Left ventricle myocardium inferior (tissue), 1 donor: ENCODE measurements at places on chromosomes 13 and 19. TPM values are rescaled to one million over a fixed set of nuclear protein-coding genes. Genes with fewer than 3 reads are reported as not detected.

- peak overlapping the region; percentile 50 for H3K27ac ChIP-seq
- DNase-seq, result no peak
- H3K36me3 ChIP-seq, result no peaks in the 10 kb centered on the region
- no peak overlapping the region for H3K4me3 ChIP-seq
These were observed 8.8 kb downstream of the ALOX5AP start for GRCh38 chr13:30744056-30744680.

- H3K4me3 ChIP-seq, result no peak overlapping the region
- H3K27me3 ChIP-seq, result no peaks in the 10 kb centered on the region
- peak; percentile 63 for DNase-seq
These were observed 19.0 kb upstream of the ISYNA1 start for GRCh38 chr19:18456974-18457373.

ZNF132 gene
- total RNA-seq, result 5.7 TPM

DNA sequence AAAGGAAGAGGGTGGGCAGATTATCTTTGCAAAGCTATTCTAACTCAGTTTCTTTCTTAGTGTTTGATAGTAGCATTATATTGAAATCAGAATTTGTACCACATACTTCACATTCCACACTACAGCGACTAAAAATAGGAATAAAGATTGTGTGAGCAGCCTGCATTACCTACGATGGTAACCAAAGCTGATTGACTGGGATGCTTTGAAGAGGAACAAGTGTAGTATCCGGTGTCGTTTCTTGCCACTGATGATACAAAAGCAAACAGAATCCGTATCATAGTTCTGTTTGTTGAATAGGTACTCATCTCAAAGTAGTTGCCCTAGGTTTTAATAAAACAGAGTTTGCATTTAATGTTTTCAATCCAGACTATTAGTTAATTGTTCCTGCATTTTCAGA, 51.2 kb downstream of the FLT3 start:
- peaks cover 54% of the 10 kb centered on the region for H3K27me3 ChIP-seq
- H3K27ac ChIP-seq, result no peak overlapping the region
- no peaks in the 10 kb centered on the region for H3K4me1 ChIP-seq
- DNase-seq, result no peak
- H3K36me3 ChIP-seq, result no peaks in the 10 kb centered on the region

DNA sequence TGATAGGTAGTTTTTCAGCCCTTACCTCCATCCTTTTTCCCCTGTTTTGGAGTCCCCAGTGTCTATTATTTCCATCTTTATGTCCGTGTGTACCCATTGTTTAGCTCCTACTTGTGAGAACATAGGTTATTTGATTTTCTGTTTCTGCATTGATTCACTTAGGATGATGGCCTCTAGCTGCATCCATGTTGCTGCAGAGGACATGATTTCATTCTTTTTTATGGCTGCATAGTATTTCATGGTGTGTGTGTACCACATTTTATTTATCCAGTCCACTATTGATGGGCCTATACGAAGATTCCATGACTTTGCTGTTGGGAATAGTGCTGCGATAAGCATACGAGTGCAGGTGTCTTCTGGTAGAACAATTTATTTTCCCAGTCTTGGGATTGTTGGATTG, 15.0 kb upstream of the ZNF527 start:
- no peak overlapping the region for H3K27ac ChIP-seq
- peaks cover 96% of the 10 kb centered on the region for H3K36me3 ChIP-seq
- no peaks in the 10 kb centered on the region for H3K27me3 ChIP-seq
- no peak overlapping the region for H3K4me3 ChIP-seq
- no peaks in the 10 kb centered on the region for H3K4me1 ChIP-seq
- DNase-seq, result no peak

ATG4D gene
- 48.7 TPM for total RNA-seq

PRR22 gene
- 1.1 TPM for total RNA-seq

GRCh38 chr19:14400951-14401431, 18.1 kb downstream of the DDX39A start:
- peaks cover 3% of the 10 kb centered on the region for H3K4me1 ChIP-seq
- peaks cover 78% of the 10 kb centered on the region for H3K36me3 ChIP-seq
- no peak overlapping the region for H3K27ac ChIP-seq
- DNase-seq, result no peak
- H3K4me3 ChIP-seq, result no peak overlapping the region

GRCh38 chr19:51140441-51140840, 1.7 kb upstream of the SIGLEC7 start:
- no peak overlapping the region for H3K27ac ChIP-seq
- H3K4me1 ChIP-seq, result peaks cover 5% of the 10 kb centered on the region
- no peaks in the 10 kb centered on the region for H3K36me3 ChIP-seq
- peaks cover 80% of the 10 kb centered on the region for H3K27me3 ChIP-seq

DNA sequence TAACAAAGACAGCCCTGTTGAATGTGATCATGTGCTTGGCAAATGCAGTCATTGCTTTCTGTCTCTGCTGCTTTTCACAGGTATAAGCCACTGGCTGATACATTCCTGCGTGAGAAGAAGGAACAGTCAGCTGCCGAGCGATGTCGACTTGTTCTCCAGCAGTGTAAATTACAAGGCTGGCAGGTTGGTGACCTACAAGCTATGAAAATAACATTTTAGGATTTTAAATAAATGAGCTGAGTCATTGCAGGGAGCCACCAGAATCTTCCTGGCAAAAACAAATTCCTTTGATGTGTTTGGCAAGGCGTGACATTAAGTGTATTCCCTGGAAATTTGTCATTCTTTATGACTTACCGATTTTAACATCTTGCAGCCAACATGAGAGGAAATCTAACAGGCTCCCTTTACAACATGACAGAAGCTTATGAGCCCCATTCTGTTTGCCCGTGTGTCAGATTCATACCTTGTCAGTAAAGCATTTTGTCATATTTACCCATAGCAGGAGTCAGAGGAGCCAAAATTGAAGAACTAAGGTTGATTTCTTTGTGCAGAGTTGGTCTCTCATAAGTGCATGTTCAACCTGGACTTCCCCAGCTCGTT, 471.4 kb downstream of the MYO16 start:
- no peaks in the 10 kb centered on the region for H3K4me1 ChIP-seq
- no peak overlapping the region for H3K27ac ChIP-seq
- DNase-seq, result no peak
- H3K4me3 ChIP-seq, result no peak overlapping the region
- H3K27me3 ChIP-seq, result peaks cover 16% of the 10 kb centered on the region

REXO1 gene
- 17.7 TPM for total RNA-seq

DNA sequence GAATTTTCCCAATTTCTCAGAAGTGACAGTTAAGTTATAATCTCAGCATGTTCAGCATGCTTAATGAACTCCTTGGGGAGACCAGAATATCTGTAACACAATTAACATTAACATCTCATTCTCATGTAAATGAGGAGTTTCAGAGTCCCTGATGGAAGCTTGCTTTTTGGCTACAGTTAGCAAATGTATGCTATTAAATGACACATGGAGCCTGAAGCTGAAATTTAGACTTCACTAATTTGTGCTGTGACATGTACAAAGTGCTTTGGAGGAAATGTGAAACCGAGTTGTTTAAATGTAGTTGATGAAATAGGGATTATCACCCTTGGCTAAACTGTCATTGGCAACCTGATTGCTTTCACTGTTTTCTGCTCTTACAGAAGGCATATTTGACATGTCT, 2265.1 kb upstream of the PCDH20 start:
- no peaks in the 10 kb centered on the region for H3K4me1 ChIP-seq
- no peak overlapping the region for H3K27ac ChIP-seq
- no peak for DNase-seq
- no peaks in the 10 kb centered on the region for H3K27me3 ChIP-seq
- H3K4me3 ChIP-seq, result no peak overlapping the region

DHRS12 gene
- total RNA-seq, result 10.3 TPM

WDR88 gene
- not detected for total RNA-seq

DNA sequence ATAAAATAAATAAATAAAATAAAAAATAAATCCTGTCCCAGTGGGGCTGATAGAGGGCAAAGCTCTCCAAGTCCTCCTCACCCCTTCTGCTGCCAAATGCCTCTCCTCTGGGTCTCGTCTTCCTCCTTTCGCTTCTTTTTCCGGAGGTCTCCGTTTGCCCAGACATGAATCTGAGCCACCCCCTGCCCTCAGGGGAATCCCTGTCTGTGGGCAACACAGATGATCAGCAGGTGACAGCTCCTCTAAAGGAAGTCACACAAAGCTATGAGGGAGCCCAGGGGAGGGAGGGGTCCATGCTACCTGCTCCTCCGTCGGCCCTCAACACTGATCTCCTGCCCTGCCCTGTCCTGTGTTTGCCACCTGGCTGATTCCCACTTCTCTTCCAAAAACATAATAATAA, 479 bp downstream of the TMEM150B start:
- DNase-seq, result no peak
- H3K27me3 ChIP-seq, result peaks cover 37% of the 10 kb centered on the region
- no peaks in the 10 kb centered on the region for H3K36me3 ChIP-seq
- peak overlapping the region; percentile 8 for H3K27ac ChIP-seq
- H3K4me1 ChIP-seq, result no peaks in the 10 kb centered on the region

DNA sequence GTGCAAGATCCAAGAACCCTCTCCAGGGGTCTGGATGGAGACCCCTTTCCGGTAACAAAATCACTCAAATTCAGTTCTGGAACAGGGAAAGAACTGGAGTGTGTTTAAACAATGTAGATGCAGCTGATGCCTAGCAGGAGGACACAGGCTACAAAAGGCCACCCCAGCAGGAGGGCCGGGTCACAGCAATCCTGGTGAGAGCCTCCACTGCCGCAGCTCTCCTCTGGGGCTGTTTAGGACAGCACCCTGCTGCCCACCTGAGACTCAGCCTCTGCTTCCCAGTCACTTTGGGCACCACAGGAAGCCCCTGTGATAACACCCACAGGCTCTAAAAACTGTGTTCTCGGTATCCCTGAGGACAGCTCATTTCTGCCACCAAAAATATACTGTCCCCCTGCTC, 318.7 kb upstream of the NBEA start:
- no peak overlapping the region for H3K27ac ChIP-seq
- no peaks in the 10 kb centered on the region for H3K4me1 ChIP-seq
- no peak for DNase-seq
- no peaks in the 10 kb centered on the region for H3K27me3 ChIP-seq
- H3K36me3 ChIP-seq, result no peaks in the 10 kb centered on the region

- H3K4me3 ChIP-seq, result no peak overlapping the region
- H3K27ac ChIP-seq, result peak overlapping the region; percentile 87
- H3K36me3 ChIP-seq, result no peaks in the 10 kb centered on the region
- H3K27me3 ChIP-seq, result no peaks in the 10 kb centered on the region
- DNase-seq, result no peak
These were observed 545.2 kb downstream of the IRS2 start for GRCh38 chr13:109241160-109241559.
